ENCODE measurements at places on chromosomes 2 and 18.

DNA sequence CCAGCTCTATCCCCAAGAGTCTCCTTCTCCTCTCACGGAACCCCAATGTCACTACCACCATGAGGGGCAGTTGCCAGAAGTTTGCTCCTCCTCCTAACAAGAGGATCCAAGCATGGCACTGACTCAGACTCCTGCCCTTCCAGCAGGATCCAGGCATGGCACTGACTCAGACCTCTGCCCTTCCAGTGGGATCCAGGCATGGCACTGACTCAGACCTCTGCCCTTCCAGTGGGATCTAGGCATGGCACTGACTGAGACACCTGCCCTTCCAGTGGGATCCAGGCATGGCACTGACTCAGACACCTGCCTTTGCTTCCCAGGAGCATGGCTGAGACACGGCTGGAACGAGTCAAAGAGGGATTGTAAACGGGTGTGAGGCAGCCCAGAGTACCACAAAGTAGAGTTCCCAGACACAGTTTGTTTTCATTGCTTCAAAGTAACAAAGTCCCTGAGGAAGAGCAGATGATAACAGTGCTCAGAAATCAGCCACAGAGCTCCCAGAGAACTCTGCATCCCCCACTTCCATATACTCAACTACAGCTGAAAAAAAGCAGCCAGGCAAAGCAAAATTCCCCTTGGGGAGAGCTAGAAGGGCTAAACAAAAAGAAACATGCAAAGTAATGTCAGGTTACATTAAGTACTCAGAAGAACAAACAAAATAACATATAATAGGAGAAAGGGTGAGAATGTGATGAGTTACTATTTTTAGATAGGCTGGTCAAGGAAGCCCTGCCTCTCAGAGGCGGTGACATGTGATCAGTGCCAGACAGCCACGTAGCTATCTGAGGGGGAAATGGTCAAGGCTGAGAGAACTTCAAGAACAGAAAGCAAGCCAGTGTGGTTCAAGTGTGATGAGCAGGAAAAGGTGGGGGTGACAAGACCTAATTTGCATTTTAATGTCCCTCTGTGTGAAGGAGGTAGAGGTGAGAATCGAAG, 3.0 kb downstream of the BUB1 start:
- DNase-seq, result peak; percentile 59

- DNase-seq, result no peak
These were observed 701.8 kb downstream of the NR4A2 start for GRCh38 chr2:155630760-155631159.

DNA sequence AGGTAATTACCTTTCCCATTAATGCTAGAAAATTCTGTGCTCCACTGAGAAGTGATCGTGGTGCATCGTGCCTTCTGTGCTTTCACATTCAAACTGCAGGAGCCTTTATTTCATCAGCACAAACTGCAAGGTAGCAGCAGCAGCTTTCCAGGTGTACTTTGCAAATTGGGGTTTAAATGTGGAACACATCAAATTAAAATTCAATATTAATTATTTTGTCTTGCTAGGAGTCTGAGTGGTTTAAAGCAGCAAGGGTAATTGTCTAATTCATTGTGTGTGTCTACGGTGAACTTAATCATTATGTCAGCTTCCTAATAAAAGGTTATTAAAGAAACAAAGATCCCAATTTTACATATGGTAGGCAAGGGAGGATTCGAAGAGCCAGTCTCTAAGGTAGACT, 180.8 kb upstream of the ATP5MC3 start:
- DNase-seq, result no peak

DNA sequence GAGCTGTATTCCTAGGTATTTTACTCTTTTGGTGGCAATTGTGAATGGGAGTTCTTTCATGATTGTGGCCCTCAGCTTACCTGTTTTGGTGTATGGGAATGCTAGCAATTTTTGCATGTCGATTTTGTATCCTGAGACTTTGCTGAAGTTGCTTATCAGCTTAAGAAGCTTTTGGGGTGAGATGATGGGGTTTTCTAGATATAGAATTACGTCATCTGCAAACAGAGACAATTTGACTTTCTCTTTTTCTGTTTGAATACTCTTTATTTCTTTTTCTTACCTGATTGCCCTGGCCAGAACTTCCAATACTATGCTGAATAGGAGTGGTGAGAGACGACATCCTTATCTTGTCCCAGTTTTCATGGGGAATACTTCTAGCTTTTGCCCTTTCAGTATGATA, 191.2 kb downstream of the KCNE4 start:
- DNase-seq, result no peak

- DNase-seq, result no peak
These were observed 4.8 kb upstream of the TMEM37 start for GRCh38 chr2:119426801-119427395.

GRCh38 chr2:212816267-212816666, 277.7 kb upstream of the ERBB4 start:
- no peak for DNase-seq

DNA sequence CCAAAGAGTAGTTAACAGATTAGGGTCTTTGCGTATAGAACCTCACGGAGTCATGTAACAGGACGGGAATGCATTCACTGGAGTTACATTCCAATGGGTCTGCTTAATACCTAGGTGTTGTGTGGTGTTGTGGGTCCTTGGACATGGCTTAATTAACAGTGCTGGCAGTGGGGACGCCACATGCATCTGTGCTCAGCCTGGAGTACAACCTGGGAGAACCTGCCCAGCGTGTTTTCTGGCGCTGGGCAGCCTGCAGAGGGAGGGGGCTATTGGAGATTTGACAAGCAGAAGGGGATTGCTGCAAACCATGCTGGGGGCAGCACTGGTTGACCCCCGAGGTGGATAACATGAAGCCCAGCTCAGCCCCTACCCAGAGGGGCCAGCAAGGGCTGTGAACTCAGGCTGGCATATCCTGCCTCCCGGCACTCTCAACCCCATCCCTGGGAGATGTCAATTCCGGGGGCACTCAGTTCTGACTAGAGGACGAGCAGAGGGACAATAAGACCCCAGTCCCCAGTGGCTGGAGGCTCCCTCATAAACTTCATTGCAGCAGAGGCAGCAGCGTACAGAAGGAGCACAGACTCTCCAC, 29.3 kb upstream of the COPS8 start:
- DNase-seq, result no peak

DNA sequence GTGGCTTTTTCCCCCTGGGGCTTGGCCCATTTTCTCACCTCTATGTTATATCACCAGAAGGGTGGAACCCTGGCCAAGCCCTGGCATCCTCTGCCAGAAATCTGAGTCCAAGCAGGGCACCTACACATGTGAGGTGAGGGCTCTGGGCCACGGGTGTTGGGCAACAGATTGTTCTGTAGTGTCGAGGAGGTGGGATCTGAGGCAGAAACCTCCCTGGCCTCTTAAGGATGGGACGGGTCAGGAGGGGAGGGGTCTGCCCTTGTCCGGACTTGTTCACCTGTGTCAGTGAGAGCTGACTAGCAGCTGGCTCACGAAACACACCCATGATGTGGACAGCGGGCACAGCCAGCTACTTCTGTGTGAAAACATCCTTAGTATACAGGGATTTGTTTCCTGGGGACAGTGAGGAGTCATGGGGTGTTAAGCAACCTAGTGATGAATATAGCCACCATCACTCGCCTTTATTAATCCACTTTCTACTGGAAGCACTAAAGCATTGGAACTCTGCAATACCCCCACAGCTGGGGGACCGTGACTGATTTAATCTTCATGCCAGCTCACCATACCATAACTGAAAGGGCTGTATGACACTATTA, 35.6 kb downstream of the EPAS1 start:
- no peak for DNase-seq

DNA sequence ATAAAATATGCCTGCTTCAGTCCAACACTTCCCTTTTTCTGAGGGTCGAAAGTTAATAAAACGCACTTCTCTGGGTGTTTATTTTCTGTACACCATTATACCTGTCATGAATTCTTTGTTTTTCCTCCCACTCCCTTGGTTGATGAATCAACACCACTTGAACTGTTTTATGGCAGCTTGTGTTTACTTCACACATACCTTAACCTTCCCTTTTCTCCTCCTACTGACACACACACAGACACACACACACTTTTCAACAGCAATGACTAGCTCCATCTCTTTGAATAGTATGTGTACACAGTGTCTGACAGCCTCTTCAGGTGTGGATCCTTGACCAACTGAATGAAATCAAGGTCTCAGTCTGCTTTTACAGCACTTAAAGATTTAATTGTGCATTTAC, 91.3 kb downstream of the SATB2 start:
- peak; percentile 71 for DNase-seq

- no peak for DNase-seq
These were observed 147.6 kb downstream of the RTP5 start for GRCh38 chr2:242017086-242017485.

- no peak for DNase-seq
These were observed 1.4 kb downstream of the OTOS start for GRCh38 chr2:240139011-240139441.

GRCh38 chr2:45053966-45054365, 44.7 kb upstream of the SIX2 start:
- no peak for DNase-seq

- no peak for DNase-seq
These were observed 6.4 kb downstream of the DPP4 start for GRCh38 chr2:162067596-162067995.

GRCh38 chr2:23496456-23496855, 111.5 kb downstream of the KLHL29 start:
- DNase-seq, result no peak

DNA sequence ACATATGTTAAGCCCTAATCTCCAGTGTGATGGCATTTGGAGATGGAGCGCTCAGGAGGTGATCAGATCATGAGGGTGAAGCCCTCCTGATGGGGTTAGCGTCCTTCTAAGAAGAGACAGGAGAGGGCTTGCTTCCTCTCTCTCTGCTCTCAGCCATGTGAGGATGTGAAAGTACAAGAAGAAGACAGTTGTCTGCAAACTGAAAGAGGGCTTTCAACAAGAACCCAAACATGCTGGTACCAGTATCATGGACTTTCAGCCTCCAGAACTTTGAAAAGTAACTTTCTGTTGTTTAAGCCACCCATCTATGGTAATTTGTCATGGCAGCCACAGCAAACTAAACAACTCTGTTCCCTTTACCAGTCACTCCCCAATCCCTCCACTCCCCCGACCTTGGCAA, 47.4 kb downstream of the CACNB4 start:
- DNase-seq, result no peak

GRCh38 chr18:73790587-73790986, 357.0 kb downstream of the FBXO15 start:
- no peak for DNase-seq

DNA sequence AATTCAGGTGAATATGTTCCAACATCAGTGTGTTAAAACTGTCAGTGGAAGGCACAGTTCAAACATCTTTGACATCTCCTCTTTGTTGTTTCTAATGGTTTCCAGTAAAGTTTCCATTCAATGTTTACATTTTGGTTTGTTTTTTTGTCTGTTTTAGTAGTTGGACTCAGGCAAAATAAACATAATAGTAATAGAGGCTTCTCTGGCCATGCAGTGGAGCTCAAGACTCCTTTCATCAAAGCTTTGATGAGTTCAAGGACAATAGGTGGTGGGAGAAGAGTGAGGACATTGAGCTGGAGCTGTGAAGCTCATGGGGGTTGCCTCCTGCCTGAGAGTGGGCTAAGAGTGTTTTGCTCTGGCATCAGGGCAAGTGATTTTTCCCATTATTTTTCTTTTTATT, 1853.7 kb upstream of the CELF4 start:
- no peak for DNase-seq

DNA sequence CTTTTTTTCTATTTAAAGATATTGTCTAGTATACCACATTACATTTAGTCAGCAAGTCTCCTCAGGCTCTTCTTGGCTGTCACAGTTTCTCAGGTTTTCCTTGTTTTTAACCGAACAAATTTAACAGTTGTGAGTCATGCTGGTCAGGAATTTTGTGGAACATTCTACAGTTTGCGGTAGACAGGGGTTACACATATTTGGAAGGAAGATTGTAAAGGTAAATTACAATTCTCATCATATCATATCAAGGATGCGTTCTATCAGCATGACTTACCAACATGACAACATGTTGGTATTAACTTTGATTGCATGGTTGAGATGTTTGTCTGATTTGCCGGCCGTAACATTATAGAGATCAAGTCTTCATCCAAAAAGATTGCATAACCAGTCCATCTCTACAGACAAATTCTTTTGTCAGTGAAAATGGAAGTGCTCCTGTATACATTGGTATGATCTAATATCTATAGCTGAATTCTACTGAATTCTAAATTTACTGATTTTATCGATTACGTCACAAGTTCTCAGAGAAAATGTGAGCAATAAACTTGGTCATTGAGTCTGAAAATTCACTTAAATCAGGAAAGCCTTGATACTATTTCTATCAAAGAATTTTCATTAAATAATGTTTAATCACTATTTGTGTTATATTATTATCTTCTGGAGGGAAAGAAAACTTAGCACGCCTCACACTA, 664.4 kb upstream of the SLC8A1 start:
- DNase-seq, result no peak

GRCh38 chr18:50679056-50679455, 119.2 kb downstream of the MAPK4 start:
- no peak for DNase-seq

GRCh38 chr2:101435001-101435862, 39.7 kb downstream of the RFX8 start:
- no peak for DNase-seq

DNA sequence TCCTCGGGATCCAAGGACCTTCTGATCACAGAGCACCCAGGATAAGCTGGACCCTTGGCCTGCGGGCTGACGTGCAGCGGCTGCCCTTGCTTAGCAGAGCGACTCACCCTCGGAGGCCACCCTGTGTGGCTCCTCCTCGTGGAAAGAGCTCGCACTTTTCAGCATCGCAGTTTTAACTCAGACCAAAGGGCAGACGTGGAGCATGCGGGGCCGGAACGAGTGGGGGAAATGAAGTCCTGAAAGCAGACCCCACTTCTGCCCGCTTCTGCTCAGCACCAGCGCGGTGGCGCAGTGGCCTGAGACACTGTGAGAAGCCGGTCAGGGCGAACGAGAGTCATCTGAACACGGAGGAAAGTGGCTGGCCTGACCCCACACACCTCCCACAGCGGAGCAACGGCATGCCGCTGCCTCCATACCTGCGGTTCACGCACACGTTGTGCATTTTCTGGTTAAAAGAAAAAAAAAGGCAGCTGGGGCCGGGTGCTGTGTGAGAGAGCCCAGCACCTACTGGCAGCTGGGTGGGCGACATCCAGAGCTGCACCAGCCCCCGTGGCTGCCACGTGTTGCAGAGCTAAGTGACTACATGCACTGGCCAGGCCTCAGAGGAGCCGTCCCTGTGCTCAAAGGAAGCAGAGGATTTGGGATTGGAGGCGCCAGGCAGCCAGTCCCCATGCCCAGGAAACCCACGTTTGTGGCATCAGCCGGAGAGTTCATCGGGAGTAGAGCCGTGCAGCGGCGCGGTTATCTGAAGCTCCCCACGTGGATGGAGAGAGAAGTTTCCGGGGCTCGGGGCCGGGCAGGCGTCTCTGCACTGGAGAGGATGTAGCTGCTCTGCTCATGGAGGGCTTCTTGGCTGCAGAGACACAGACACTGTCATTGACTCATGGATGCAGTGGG, 89.7 kb downstream of the USP40 start:
- DNase-seq, result no peak

- DNase-seq, result no peak
These were observed 989.2 kb downstream of the CPS1 start for GRCh38 chr2:211545582-211545981.

GRCh38 chr2:46338674-46339073, 41.5 kb downstream of the EPAS1 start:
- no peak for DNase-seq

All from kidney glomerular epithelial cell (primary cell).